Epithelial cell of proximal tubule (primary cell): ENCODE measurements at places on chromosomes 3 and 15. TPM values are rescaled to one million over a fixed set of nuclear protein-coding genes. Genes with fewer than 3 reads are reported as not detected.

GRCh38 chr15:28043691-28044091 is 55.4 kb downstream of the OCA2 start:
- peak; percentile 13 for DNase-seq

The ALDH1A2 gene
- 18.7 and 72.1 TPM in 2 replicates for total RNA-seq

- DNase-seq: no peak
Observed at GRCh38 chr3:192068464-192069254, 607.7 kb downstream of the PYDC2 start.

- no peak for DNase-seq
Observed at GRCh38 chr3:14439501-14440167, 37.2 kb downstream of the SLC6A6 start.

DNA sequence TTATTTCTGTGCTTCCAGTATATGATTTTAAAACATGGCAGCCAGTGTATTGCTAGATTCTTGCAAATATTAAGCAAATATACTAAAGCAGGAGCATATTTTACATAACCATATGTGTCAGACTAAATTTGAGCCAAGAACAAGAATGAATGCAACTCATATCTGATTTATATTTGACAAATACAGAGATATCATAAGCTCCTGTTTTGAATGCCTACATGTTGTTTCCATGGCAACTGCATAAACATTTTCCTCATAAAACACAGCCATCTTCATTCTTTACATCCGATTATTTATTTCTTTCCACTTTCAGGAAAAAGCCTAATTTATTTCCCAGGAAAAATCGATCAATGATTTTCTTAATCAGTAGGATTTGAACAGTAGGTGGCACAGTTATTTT is 172.2 kb upstream of the TSPAN3 start:
- DNase-seq: no peak

DNA sequence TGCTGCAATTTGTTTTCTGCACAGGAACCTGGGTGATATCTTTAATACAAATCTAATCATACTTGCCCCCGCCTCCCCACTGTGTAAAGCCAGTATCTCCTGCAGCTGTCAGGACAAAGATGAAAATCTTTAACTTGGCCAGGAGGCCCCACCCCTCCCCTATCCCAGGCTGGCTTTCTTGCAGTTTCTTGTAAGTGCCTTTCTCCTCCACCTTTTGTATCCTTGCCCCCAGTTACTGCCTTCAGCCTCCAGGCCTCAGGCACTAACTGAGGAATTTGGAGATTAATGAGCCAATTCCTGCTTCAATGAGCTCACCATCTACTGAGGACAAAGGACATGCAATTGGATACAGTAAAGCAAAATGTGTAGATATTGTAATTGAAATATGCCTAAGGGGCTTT is 6.5 kb downstream of the GCSAM start:
- no peak for DNase-seq

- no peak for DNase-seq
Observed at GRCh38 chr15:70257573-70258248, 160.0 kb upstream of the TLE3 start.

The CTDSPL gene
- total RNA-seq: 25.5 and 26.7 TPM in 2 replicates

DNA sequence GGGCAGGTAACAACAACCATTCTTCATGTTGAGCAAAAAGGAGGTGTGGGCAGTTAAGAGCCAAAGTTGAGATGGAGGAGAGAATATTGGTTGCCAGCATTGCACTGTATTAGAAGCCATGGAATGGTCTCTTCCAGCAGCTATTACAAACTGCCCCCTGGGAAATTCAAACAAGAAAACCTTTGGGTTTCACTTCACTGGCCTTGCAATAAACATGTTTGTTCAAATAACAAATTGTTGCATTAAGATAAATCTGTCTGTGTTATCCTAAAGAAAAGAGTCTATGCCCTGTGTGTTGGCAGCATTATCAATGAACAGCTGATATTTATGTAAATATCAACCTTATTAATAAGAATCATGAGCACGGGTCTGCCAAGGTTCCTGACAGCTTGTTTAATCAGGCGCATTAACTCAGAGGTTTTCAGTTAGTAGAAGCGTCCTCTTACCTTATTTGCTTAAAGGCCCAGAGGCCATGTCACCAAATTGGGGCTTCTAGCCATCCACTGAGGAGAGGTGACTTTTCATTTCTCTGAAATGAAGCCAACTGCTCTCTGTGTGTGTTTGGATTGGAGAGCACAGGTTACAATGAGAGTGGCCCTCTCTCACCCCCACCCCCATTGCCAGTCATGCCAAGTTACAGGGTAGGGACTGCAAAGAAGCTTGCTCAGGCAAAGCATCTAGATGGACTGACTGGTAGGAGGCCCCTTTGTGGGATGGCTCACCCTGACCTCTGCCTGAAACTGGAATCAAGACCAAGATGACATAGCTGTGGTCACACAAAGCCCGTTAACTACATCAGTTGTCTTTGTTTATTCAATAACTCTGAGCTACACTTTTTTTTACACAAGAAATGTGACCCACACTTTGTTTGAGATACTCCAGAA is 10.5 kb downstream of the FILIP1L start:
- no peak for DNase-seq
